ENCODE measurements at places on chromosomes 16 and 17. TPM values are rescaled to one million over a fixed set of nuclear protein-coding genes. Genes with fewer than 3 reads are reported as not detected.

- DNase-seq, result no peak
These were observed 526 bp upstream of the MFSD6L start for GRCh38 chr17:8799570-8800212.

The QPRT gene
- total RNA-seq, result 15.3 TPM

The ACSM2A gene
- not detected for total RNA-seq

GRCh38 chr17:41772586-41773189 is 13.8 kb downstream of the JUP start:
- DNase-seq, result no peak

The CCL4 gene
- 2.4 TPM for total RNA-seq

The TOX3 gene
- total RNA-seq, result not detected
